ENCODE measurements at places on chromosomes 6 and 20.

DNA sequence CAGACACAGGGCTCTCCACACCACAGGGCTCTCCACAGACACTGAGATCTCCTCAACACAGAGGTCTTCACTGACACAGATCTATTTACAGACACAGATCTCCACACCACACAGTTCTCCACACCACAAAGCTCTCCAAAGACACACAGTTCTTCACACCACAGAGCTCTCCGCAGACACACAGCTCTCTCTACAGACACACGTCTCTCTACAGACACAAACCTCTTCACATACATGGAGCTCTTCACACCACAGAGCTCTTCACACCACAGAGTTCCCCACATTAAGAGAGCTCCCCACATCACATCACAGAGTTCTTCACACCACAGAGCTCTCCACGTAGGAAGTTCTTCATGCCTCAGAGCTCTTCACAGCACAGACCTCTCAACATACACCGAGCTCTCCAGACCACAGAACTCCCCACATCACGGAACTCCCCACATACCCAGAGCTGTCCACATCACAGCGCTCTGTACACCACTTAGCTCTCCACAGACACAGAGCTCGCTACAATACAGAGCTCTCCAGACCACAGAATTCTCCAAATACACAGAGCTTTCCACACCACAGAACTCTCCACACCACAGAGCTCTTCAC is 53.9 kb downstream of the ERMARD start:
- no peak for DNase-seq

DNA sequence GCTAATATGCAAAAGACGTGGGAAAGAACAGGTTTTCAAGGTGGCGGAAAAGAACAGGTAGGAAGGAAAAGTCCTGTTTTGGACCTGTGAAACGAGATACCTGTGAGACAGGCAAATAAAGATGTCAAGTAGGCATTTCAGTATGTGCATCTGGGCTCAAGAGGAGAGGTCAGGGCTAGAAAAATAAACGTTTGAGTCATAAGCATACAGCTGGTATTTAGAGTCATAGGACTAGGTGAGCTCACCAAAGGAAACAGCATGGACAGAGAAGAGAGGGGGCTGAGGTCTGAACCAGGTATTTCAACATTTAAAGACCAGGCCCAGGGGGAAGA is 14.9 kb downstream of the MTFR2 start:
- DNase-seq: no peak

DNA sequence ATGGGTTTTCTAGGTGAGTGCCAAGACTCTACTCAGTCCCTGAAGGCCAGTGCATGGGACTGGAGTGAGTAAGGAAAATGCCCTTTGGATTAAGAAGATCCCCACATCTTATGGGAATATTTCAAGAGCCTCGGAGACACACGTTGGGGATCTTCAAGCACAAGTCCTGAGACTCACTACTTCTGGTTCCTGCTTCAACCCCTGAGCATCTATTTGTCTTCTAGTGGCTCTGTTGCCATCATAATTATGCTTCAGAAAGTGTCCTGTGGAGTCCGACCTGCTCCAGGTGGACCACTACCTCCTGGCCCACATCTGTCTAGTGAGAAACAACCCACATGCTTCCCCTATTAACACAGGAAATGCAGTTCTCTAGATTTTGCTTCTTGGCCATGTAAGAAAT is at the start of gene OR5V1:
Gene OR5V1 (minus strand): TSS at position 101 of the 400 bp plus-strand sequence. CDS start 12,670 bp downstream, outside the sequence.
- no peak for DNase-seq

DNA sequence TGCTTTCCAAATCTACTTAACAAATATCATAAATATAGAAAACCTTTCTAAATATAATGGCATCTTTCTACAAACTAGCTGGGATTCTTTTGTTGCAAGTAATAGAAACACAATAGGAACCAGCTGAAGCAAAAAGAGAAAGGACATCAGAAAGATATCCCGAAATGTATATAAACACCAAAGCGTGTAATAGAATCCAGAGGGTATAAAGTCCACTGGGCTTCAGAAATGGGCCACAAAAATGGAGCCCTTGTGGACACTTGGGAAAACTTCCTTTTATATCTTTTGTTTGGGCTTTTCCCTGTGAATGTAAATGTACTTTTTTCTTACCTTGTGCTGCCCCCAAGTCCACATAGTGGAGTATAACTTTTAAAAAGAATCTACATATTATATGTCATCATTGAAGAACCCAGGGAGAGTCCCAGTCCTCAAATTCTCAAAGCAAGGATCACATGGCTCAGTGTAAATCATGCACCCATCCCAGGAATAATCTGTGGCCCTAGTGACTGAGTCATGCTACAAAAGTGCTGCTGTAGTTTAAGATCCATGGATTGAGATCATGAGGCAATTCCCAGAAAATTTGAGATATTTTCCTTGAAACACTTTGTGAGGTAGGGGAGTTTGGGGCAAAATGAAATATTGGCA is 457.0 kb downstream of the EPM2A start:
- DNase-seq: no peak

- DNase-seq: no peak
Measured at GRCh38 chr6:105622226-105622625, 219.3 kb upstream of the PREP start.

DNA sequence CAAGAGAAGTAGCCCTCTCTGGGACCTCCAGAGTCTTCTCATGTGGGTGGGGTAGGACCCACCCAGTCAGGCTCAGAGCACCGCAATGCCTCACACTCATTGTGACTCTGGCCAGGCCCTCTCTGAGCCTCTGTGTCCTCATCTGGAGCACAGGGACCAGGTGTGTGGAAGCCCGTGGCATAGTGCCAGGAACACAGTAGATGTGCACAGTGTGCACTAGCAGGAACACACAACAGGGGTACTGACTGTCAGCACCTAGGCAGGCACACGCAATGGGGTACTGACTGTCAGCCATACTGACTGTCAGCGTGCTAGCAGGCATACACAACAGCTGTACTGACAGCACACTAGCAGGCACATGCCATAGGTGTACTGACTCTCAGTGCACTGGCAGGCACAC is 2.0 kb upstream of the STMN3 start:
- DNase-seq: no peak

DNA sequence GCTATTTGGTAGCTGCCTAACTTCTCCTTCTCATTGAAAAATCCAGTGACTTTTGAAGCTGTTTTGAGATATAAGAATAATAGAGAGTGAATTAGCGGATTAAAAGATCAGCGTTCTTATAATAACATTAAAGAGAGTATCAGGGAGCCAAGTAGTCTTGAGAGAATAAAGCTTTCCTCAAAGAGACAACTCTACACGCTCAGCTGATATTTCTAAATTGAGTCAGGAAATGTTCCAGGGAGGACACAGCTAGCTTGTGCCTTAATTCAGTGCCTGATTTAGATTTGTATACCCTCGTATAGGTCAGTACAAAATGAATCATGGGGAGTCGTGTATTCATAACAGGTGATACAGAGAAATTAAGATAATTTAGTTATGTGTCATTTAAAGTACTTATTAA is 75.1 kb upstream of the QKI start:
- no peak for DNase-seq

DNA sequence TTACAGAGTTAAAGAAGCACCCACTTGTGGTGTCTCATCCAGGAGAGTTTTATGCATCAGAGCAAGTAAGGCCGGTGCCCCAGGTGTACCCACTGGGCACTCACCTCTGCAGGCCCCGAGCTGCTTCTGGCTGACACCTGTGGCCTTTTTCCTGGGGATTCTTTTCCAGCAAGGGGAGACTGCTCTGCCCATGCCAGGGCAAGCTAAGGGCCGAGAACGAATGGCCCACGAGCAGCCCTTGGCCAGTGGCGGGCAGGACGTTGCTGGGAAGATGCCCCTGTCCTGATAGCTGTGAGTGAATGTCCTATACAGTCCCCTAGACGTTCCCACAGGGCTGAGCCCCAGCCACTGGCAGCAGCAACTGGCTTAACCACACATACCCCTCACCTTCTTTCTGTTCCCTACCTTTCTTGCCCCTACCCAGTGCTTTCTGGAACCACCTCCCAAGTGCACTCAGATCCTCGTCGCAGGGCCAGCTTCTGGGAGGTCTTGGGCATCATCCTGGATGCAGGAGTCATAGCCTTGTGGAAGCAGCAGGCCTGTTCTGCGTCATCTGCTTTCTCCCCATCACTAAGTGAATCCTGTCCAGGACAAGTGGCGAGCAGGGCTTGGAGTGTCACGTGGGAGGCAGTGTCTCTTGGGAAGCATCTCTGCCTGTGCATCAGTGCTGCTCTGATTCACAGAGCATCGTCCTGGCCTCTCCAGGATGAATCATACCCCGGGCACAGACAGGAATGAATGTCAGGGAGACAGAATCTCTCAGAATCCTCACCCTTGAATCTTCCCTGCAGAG is 32.5 kb downstream of the SYNDIG1 start:
- no peak for DNase-seq

DNA sequence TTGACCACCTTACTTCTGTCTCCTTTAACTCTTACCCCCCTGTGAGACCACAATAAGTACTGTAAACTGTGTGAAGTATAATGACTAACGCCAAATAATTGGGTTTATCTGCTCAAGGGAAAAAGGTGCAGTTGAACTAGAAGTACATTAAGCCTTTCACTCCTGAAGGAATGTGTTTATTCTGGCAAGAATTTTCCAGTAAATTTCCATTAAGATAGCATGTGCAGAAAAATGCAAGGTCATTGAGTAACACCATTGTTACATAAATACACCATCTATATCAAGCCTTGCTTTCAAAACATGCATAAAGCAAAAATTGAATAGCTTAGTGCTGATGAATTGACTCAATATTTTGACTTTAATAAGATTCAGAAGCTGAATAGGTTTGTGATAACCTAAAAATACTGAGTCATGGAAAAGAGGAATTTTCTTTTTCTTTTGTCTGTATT is 65.4 kb downstream of the ARHGAP18 start:
- DNase-seq: no peak

DNA sequence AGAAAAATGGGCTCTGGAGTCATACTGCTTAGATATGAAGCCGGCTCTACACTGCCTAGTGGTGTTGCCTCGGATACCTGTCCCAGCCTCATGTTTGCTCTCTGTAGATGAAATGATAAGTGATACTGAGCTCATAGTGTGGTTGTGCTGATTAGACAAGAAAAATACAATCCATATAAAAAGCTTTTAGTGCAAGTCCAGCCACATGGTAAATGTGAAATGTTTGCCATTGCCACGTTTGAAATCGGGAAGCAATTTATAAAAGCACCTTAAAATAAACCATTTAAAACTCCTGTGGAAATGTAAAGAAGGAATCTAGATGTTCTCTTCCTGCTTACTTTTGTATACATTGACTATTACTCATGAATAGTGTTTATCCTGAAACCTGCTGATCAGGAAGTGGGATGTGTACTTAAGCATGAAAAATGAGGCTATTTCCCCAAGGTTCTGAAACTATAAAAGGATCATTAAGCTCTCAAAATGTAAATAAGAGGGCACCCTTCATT is 13.1 kb upstream of the PBOV1 start:
- no peak for DNase-seq

DNA sequence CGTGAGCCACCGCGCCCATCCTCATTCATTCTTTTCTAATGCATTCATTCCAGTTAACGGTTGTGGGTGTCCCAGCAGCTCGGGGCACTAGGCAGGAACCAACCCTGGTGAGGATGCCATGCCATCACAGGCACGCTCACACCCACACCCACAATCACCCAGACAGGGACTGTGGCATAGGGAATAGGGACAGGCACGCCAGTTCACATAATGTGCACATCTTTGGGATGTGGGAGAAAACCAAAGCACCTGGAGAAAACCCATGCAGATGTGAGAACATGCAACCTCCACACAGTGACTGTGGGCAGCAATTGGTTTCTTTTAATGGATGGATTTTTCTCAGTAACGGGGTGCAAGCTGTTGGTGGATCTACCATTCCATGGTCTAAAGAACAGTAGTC is 64.3 kb downstream of the IRF4 start:
- no peak for DNase-seq

GRCh38 chr6:137957471-137957870 is 90.4 kb downstream of the TNFAIP3 start:
- DNase-seq: no peak

DNA sequence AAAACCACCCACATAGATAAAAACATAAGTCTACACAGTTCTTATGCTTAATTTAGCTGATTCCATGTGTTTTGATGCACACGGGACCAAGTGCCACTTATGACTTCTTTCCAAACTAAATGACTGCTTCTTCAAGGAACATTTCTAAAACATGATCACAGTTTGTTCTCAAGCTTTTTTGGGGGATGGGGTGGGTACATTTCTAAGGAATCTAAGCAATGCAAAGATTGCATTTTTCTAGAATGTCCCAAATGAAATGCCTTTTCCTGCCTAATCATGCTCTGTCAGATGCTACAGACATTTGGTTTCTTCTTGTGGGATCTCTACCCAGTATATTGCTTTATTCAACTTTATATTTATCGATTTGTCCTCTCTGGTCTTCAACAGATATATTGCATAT is 496.8 kb upstream of the JAG1 start:
- no peak for DNase-seq

DNA sequence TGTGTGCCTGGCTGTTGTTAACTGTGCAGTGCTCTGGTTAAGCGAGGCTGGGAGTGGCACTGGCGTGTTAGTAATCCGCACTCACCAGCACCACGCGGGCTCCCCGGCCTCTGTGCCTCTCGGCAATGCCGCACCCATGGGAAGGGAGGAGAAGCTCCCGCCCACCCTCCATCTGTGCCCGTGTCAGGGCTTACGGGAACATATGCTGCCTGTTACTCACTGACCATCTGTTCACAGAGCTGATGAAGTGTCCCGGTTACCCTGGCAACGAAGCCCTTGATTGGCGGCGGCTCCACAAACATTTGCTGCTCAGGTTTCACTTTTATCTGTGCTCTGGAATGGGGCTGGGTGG is 114.7 kb downstream of the PSMB1 start:
- DNase-seq: no peak

DNA sequence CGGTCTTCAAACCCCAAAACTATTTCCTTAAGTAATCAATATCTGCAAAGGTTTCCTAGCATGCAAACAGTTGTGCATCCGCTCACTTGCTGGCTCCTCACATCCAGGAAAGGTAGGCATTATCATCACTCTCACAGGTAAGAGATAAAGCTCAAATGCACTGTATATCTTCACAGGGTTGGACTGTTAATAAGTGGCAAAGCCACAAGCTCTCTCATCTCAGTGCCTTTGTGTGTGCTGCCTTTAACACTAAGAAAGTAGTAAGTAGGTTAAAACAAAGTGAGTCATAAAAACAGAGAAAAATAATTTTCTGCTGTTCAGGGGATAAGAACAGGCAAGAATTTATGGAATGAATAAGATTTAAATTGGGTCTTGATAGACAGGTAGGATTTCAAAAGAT is 21.3 kb downstream of the MAN1A1 start:
- DNase-seq: no peak

- no peak for DNase-seq
Measured at GRCh38 chr6:70834520-70834919, 122.3 kb downstream of the B3GAT2 start.

DNA sequence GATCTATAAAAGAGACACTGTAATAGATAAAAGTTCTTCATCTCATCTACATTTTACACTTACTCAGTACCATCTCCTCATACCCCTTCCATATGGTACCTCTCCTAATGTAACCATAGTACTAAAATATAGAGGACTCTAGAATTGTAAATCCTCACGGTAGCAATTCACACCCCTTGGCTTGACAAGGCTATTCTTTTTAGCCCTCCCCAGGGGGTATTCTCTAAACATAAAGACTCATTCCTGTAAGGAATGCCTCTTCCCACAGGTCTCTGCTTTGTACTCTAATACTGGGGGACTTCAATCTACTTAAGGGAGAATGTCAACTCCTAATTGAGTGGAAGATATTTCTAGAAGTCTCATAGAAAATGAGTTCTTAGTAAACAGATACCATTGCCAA is 85.9 kb downstream of the VIP start:
- no peak for DNase-seq

- no peak for DNase-seq
Measured at GRCh38 chr20:59046862-59047261, 4.3 kb upstream of the PRELID3B start.

GRCh38 chr6:7170117-7170732 is 62.5 kb downstream of the RREB1 start:
- no peak for DNase-seq
